PC-9 (cell line): ENCODE measurements at places on chromosomes 2 and 18. TPM values are rescaled to one million over a fixed set of nuclear protein-coding genes. Genes with fewer than 3 reads are reported as not detected.
A peak's percentile ranks its signal among the peaks of the same experiment; 100 is the strongest.

The ARPC2 gene
- total RNA-seq: 228 and 273 TPM in 2 replicates

The ERMN gene
- not detected in 2 replicates for total RNA-seq

The PRADC1 gene
- 8.9 and 9.4 TPM in 2 replicates for total RNA-seq

The KLF7 gene
- total RNA-seq: 12.5 and 20.0 TPM in 2 replicates

The RTP5 gene
- total RNA-seq: not detected in 2 replicates

The LOXHD1 gene
- not detected in 2 replicates for total RNA-seq

The RAB6C gene
- total RNA-seq: not detected in 2 replicates

The CCDC178 gene
- not detected in 2 replicates for total RNA-seq

DNA sequence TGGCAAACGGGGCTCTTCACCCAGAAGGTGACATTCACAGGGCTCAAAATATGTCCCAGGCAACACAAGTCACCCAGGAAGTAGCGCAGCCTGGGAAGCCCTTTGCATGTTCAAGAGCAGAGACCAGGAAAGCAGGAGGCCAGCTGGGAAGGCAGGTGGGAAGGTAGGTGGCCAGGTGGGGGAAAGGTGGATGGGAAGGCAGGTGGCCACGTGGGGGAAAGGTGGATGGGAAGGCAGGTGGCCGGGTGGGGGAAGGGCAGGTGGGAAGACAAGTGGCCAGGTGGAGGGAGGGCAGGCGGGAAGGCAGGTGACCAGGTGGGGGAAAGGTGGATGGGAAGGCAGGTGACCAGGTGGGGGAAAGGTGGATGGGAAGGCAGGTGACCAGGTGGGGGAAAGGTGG lies 102.7 kb downstream of the ZNF516 start:
- DNase-seq: no peak

DNA sequence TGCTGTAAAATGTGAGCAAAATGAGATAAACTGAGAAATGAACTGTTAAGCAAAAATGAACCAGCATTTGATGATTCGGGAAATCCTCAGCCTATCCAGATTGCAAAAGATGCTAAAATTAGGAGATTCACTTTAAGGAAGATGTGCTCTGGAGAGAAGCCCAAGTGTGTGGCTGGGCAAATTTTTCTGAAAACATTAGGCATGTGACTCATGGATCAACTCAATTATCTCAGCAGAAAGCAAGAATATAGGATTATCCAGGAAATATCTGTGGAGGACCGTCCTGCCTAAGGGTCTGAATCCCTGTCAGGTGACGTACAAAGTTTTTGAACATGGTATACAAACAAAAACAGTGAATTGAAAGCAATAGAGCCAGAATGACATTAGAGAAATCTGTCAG lies 1268.3 kb upstream of the TMEFF2 start:
- no peak for DNase-seq

DNA sequence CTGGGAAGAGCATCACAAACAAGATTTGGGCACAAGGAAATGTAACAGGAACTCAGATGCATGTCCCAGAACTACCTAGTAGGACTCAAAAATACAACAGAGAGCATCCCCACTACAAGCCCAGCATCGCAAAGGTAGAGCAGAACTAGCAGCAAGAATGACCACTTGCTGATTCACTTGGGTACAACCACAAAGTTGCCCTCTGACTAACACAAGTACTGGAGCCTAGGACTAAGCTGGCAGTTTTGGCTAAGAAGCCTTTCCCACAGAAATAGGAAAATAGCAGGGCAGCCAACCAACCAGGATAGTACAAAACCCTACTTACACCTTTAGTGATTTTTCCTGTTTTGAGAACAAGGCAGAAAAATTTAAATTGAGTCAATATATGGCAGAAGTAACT lies 193.8 kb downstream of the PAX3 start:
- no peak for DNase-seq

DNA sequence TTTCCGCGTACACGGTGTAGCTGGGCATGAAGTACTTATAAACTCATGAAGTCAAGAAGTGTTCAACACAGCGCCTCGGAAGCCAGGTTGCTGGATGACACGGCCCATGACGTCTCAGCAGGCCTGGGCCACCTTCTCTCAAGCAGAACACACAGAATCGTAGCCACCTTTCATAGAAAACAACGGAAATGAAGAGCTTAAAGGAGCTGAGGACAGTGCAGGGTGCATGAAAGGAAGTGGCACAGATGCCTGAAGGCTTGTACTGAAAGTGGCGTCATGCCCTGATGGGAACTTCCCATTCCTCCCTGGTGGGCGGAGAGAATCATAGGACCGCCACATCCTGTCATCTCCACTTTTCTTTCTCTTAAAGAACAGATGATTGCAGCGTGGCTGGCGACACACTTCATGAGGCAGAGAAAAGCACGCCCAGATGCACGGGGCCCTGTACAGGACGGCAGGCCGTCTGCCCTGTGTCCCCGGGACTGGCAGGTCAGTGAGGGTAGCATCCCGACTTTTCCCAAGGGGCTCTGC lies 31.1 kb downstream of the HDAC4 start:
- no peak for DNase-seq

DNA sequence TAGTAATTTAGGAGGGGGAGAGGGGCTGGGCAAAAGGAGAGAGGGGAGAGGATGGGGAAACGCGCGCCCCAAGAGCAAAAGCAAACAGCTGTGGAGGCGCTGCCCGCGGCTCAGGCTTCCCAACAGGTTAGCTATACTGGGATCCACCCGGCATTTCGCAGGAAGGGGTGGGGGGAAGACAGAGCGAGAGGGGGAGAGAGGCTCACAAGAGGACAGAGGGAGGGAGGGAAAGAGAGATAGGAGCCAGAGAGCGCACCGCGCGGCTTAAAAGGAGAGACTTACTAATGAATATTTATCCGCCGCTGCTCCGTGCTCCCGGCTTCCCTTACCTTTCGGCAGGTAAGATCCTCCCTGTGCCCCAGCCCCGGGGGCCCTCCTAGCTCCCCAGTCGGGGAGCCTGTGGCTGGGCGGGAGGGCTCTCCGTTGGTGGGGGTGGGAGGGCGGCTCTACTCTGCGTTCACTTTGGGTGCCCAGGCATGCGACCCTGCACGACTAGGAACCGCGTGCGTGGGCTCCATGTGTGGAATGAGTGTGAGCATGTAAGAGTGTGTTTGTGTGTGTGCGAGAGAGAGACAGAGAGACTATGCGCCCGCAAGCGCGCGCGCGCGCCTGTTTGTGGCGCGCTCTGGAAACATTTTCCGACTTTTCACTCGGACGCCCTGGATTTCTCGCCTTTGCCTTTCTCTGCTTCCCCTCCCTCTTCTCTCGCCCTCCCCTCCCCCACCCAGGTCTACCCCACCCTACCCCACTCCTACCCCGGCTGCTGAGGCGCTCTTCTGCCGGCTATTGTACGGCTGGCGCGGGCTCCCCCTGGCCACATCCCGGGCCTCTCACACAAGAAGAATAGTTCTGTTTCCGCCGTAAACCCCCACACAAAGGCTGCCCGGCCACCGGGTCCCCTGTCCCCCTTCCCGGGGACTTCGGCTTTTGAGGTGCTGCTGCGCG lies 7.2 kb upstream of the SIX3 start:
- DNase-seq: no peak

GRCh38 chr18:59743566-59743965 lies 46.3 kb upstream of the CCBE1 start:
- no peak for DNase-seq

DNA sequence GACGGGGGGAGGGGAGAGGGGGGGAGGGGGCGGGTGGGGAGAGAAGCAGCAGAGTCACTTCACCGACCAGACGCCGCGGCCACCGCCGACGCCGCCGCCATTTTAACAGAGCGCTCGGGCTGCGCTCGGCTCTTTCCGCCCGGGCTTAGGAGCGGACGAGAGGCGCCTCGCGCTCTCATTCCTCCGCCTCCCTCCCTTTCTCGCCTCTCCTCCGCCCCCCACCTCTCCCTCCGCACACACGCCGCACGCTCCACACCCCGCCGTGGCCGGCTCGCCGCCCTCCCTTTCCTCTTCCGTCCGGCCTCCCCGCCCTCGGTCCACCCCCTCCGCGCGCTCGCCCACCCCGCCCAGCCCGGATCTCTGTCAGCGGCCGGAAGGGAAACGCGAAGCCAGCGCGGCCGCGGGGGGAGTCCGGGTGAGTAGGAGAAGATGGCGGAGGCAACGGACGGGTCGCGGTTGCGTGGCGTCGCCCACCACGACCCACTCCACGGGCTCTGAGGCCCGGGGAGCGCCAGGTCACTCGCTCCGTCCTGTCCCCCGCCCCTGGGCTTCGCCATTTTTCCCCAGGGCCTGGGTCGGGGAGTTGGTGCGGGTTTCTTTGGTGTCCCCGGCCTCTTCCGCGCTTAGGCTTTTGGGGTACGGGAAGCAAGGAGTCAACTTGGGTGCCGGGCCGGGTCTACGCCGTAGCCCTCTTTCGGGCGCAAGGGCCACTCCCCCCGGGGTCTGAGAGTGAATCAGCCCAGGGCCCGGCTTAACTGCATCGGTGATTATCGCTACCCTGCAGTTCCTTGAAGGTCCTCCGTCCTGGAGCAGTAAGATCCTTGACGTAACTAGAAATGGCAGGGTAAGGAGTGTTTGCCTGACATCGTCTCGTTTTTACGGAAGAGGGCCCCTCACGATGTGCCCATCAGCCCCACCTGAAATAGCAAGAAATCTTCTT lies at the start of gene USP34:
Gene USP34, minus strand, starts transcription at position 123 of the 940 bp plus-strand sequence. CDS start 395 bp downstream, outside the sequence.
- peak; percentile 81 for DNase-seq

DNA sequence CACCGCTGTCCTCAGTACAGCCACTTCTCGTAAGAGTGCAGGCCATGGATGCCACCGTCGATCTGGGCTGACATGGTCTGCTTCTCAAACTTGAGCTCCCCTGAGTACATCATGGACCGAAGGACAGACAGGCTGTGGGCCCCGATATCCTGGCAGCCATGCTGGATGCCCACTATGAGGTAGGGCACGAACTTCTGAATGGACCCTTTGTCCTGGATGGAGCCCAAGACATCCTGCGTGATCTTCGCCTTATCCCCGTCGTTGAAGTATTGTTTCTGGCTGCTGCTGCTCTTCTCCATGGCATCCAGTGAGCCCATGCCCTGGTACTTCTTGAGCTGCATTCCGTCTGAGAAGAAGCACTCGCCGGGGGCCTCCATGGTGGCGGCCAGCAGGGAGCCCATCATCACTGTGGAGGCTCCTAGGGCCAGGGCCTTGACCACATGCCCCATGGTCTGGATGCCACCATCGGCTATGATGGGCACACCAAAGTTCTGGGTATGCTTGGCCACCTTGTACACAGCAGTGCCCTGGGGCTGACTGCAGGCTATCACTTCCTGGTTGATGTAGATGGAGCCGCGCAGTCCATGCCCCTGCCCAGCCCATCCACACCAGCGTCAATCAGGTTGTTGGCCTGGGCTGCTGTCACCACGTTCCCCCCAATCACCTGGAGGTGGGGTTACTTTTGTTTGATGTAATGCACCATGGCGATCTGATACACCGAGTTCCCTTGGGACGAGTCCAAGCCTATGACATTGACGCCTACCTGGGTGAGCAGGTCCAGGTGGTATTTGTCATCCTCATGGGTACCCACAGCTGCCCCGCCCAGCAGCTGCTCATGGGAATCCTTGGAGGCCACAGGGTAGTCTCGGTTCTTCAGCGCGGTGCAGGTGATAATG lies 21.8 kb downstream of the CFLAR start:
- no peak for DNase-seq

GRCh38 chr2:53235836-53236582 lies 531.6 kb upstream of the CHAC2 start:
- no peak for DNase-seq

- no peak for DNase-seq
Measured at GRCh38 chr18:66872277-66872676, 268.4 kb upstream of the CDH19 start.

DNA sequence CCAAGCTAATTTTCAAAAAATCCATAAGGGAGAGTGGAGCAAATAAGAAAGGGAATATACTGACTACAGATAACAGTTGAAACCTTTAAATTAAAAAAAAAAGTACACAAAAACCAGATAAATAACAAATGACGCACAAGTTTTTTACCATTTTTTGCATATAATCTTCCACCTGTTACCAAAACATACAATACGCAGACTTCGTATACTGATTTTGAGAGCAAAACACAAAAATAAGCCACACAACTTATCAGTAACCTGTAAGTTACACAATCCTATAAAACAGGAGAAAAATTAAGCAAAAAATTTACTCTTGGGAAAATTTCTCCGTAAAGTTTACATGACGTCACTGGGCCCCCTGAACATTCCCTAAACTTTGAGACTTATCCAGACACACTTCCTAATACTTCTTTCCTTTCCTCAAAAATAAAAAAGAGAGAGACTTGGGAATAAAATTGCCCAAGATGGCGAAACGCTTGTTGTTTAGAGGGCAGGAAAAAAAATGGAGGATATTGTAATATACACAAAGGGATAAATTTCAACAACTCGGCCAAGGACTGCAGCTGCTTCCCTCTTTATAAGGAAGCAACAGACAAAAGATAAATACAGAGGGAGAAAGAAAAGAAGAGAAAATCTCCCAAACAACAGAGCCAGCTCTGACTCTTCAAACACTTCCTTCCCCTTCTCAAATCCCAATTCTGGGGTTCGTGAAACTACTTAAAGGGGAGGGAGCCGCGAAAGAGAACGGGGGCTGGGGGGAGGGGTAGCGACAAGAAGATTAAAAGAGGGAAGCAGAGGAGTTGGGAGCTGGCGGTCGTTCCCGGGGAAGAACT lies 1.6 kb downstream of the BAZ2B start:
- no peak for DNase-seq

DNA sequence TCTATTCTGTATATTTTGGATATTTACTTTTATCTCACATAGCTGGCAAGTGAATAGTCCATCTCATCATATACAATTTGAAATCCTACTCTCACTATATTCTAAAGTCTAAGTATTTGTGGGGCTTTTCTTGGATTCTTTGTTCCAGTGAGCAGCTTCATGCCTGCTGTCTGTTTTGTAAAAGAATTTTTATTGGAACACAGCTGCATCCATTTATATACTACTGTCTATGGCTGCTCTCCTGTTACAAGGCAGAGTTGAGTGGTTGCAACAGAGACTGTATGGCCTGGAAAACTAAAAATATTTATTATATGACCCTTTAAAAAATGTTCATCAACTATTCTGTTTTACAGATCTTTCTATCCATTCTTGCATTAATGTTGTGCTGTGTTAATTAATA lies 193.3 kb upstream of the KLHL14 start:
- no peak for DNase-seq

- no peak for DNase-seq
Measured at GRCh38 chr2:59680863-59681262, 872.6 kb downstream of the BCL11A start.

DNA sequence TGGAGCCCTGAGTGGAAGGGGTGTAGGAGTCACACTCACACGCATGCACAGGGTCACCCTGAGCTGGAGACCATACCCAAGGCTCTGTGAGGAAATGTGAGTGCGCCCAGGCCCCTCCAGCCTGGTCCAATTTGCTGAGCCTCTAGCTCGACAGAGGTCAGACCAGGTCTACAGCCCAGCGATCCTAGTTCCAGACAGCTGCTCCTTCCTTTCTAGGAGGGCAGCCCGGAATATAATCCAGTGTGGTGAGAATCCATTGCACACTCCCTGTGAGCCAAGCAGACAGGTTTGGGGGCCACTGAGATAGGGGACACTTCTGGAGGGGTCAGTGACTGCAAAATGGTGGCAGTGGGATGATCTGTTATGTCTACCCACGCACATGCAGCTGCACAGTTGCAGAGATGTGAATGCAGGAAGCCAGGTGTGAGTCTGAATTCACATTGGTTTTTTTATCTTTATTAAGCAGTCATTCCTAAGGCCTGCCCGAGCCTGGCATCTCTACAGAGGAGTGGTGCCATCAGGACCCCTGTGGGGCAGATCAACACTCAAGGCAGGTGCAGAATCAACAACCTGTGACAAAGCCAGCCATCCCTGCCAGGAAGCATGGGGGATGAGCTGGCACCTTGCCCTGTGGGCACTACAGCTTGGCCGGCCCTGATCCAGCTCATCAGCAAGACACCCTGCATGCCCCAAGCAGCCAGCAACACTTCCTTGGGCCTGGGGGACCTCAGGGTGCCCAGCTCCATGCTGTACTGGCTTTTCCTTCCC lies at the start of gene GPR148:
Gene GPR148, plus strand, starts transcription at position 522 of the 768 bp plus-strand sequence. Its CDS starts 82 bp downstream, at position 604.
- DNase-seq: no peak
